ENCODE measurements at places on chromosomes 2 and 18.

GRCh38 chr18:477565-477964 is 22.9 kb downstream of the COLEC12 start:
- peak; percentile 43 for DNase-seq

DNA sequence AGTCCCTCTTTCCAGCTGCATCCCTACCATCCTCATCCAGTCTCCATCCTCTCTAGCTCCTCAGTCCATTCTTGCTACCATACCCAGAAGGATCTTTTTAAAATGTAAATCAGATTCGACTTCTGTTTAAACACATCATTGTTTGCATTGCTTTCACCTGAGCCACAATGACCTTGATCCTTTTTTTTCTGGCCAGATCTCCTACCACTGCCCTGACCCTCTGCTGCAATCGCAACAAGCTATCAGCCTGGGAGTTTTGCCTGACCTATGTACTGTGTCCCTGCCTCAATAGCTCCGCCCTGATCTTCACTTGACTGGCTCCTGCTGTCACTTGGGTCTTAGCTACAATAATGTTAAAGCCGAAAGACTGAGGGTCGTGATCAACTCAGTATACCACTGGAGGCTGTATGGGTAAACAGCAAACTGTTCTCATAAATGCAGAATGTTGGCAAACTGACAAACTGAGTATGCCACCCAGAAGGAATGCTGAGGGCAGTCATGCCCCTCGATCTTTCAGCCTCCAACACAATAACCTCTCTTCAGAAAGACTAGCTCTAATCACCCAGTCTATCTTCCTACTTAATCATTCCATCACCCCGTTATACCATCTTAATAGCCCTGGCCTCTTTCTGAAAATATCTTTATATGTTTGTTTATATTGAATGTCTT is 2.6 kb upstream of the RBM43 start:
- no peak for DNase-seq

GRCh38 chr2:15145046-15145817 is 415.9 kb downstream of the NBAS start:
- no peak for DNase-seq

DNA sequence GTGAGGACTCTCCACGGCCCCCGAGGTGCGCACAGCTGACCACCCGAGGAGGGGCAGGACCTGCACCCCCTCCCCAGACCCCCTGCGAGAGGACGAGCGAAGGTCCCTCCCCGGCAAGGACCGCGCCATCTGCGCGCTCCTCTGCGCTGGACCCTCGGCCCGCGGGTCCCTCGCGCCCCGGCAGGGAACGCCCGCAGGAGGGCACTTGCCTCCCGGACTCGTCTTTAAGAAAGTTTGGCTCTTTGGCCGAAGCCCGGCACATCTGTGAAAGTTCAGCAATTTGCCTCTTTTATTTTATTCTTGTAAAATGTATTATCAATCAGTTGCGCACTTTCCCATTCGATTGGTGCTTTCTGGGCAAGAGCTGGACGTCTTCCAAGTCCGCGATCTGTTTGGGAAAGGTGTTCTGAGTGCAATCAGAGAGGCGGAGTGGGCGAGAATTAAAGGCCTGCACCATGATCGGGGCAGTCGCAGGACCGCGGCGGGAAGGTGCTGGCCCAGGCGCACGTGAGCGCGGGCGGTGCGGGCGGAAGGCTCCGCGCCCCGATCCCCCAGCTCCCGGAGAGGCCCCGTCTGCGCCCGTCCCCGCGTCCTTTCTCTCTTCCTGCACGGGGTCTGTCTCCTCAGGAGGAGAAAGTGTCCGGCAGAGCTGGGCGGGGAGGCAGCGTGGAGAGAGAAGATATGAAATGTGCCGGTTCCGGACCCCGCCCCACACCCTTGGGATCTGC is 1.6 kb upstream of the ALKAL2 start:
- DNase-seq: peak; percentile 58

- no peak for DNase-seq
Observed at GRCh38 chr2:62587592-62587991, 81.6 kb upstream of the TMEM17 start.

DNA sequence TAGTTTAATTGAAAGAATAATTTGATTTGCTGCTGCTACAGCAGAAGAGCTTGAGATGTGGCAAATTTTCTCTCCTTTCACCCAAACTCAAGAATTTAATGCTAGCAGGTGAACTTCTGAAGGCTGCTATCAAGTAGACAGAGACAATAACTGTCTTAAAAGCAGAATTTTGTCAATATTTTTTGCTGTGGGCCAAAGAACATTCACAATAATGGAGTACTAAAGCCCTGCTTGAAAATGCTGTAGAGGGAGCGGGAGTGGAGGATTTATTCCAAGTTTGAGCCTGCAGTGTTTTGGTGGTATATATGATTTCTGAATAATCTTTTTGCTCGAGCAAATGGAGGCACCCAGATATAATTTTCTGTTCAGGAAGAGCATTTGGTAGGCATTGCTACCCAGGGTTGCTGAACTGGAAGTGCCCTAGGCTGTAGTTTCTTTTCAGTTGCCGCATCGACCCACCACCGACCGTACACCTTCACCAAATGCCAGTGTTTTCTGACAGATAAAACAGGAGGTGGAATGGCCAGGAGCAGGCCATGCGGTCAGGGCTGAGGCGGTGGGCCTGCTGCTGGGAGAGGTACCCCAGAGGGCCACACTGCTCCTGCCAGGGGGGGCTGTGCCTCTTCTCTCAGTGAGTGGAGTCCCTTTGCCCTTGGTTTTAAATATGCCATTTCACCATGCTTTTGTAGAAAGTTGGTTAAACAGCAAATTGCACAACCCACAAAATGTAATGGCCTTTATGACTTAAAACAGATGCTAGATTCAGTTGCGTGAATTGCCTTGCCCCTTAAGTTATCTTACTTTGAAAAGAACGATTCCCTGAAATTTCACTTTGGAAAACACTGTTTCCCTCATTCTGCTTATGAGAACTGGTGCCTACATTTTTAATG is 36.4 kb downstream of the TSHZ1 start:
- DNase-seq: no peak

DNA sequence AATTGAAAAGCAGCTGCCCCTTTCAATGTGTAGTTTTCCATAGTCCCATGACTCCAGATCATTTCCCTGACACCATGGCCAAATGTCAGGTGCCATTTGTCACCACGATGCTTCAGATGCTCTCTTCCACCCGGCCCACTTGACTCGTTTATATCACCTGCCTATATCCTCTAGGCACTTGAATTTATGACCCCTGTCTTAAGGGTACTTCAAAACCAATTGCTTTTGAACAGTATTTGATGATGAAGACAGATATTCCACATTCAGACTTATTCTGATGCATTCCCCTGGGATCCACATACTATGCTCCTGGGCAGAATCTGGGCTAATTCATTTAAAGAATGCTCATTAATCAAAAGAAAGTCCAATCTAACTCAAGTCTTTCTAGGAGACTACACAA is 16.9 kb upstream of the RHBDD1 start:
- no peak for DNase-seq

DNA sequence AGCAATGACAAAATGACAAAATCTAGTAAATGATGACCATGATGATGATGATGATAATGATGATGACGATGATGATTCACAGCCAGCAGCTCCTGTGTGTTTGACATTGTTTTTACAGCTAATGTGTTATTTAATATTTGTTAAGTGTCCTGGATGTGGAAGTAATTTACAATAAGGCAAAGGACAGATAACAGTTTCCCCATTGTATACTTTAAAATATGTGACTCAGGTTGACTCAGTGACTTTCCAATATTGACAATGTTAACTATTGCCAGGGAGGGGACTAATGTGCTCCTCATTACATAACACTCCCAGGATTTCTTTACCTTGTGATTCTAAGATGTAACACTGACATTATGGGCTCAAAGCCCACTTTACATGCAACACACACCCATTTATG is 602.2 kb downstream of the FBXO15 start:
- DNase-seq: no peak

- no peak for DNase-seq
Observed at GRCh38 chr2:43111788-43112554, 114.4 kb downstream of the ZFP36L2 start.

GRCh38 chr2:64460330-64460729 is 6.4 kb downstream of the LGALSL start:
- DNase-seq: no peak

- no peak for DNase-seq
Observed at GRCh38 chr2:36701391-36701795, 4.9 kb downstream of the VIT start.

DNA sequence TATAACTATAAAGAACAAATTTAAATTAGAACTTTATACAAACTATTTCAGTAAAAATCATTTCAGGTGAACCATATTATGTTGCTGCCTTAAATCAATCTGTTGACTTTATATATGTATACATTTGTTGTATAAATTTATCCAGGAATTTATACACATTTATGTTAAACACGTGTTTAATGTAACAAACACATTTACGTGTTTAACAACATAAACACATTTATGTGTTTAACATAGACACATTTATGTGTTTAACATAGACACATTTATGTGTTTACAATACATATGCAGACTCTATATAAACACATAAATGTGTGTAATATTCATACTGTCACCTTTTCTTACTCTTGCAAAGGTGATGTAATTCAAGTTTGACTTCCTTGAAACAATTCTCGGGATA is 75.4 kb upstream of the TWSG1 start:
- no peak for DNase-seq

GRCh38 chr2:42754776-42755140 is 9.2 kb downstream of the OXER1 start:
- DNase-seq: no peak

- no peak for DNase-seq
Observed at GRCh38 chr18:74420926-74421325, 36.2 kb downstream of the DIPK1C start.

GRCh38 chr2:19667536-19667949 is 234.2 kb downstream of the TTC32 start:
- DNase-seq: no peak

DNA sequence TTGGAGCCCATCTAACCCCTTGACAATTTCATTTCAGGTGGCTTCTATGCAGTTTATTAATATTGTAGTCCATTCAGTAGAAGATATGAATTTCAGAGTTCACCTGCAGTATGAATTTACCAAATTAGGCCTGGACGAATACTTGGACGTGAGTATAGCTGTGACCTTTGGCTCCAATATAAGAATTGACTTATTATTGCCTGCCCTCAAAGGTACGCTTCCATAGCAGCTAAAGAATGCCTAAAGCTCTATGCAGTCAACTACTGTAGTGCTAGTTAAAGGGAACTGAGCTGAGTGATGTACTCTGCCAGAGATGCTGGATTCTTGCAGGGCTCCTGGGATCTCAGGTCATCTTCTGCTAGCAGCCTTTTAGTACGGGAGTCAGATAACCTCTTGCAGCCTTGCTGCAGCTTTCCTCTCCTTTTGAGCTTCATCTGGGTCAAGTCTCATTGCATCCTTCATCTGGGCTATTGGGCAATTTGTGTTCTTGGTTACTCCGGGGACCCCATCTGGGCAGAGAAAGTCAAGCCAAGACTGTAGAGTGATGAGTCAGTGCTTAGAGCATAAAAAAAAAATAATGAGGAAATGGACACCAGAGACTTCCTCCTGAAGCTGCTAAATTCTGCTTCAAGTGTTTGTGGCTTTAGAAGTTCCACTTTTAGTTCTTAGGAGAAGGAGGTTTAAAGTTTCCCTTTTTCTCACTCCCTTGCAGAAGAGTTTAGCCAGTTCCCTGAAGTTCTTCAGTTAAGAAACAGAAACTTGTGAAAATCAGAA is 105.6 kb downstream of the PRPF40A start:
- no peak for DNase-seq

DNA sequence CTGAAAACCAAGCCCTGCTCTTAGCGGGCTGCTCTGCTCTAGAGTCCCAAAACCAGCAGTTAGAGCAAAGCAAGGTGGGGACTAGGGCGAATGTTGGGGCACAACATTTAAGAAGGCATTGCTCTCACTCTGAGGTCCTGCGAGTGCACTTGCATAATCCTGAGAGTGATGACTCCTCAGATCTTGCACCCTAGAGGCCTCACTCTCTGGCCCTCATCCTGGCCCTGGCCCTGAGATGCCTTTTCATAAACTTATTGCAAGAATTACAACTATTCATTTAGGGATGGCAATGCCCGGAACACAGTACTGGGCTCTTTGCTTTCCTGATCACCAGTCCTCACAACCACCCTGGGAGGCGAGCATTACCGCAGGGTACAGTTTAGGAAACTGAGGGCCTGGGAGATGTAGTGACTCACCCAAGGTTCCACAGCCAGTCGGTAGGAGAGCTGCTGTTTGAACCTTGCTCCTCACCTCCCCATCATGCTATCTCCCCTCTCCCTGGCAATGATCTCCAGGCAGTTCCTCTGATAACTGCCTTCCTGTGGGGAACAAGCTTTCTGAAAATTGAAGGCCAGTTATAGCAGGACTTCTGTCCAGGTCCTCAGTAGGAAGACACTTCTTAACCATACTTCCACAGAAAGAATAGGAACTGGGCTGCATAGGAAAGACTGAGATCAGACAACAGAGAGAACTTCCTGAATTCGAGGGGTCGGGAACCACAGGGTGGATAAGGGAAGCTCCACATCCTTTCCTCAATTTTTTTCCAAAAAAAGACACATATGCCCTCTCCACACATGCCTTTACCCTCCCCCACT is 91.3 kb downstream of the TNS1 start:
- no peak for DNase-seq

DNA sequence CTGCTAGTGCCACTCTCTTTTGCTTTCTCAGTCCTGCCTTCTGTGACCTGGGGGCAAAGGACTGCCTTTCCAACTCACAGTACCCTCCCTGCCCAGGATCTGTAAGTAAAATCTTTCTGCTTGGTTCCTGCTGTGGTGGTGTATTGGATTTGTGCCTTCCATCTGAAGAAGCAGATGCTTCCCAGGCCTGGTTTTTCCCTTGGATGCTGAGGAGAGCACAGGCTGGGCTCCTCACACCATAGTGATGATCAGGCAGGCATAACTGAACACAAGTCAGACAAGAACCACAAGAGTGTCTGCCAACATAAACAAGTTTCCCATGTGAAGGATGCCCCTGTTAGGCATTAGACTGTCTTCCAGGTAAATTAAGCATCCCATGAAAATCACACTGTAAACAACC is 121.3 kb upstream of the NRXN1 start:
- DNase-seq: no peak

GRCh38 chr18:55781481-55781957 is 193.5 kb upstream of the TCF4 start:
- DNase-seq: peak; percentile 72

GRCh38 chr2:216554286-216554685 is 55.6 kb downstream of the RPL37A start:
- no peak for DNase-seq

- no peak for DNase-seq
Observed at GRCh38 chr2:80473069-80473468, 168.5 kb upstream of the LRRTM1 start.

- no peak for DNase-seq
Observed at GRCh38 chr2:225820826-225821225, 421.3 kb downstream of the NYAP2 start.

DNA sequence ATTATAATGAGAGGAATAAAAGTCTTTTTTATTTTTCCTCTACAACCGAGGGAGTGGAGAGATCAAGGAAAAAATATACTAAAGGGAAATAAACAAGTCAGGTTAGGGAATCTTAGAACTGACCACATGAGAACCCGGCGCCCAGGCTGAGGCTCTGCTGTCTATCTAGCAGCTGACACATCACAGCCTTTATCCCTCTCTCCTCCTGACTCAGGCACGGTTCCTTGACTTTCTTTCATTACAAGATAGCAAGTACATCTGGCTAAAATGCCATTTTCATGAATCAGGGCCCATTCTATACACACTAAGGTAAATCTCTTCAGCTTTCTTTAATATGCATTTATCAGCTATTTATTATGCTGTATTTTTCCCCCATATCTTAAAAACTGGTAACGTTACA is 296.0 kb downstream of the TMX3 start:
- no peak for DNase-seq

GRCh38 chr2:237358721-237359517 is 55.0 kb downstream of the COL6A3 start:
- peak; percentile 47 for DNase-seq

GRCh38 chr18:65631766-65632165 is 119.0 kb upstream of the CDH7 start:
- DNase-seq: no peak
